ENCODE measurements at places on chromosomes 3 and 15. TPM values are rescaled to one million over a fixed set of nuclear protein-coding genes. Genes with fewer than 3 reads are reported as not detected.

Gene STRIT1
- total RNA-seq = not detected

Gene PAK6
- total RNA-seq = 0.14 TPM

Gene UCN2
- 14.2 TPM for total RNA-seq

Gene NEDD4
- total RNA-seq = 58.9 TPM

Gene ACP3
- not detected for total RNA-seq

Gene CCR5
- not detected for total RNA-seq
